ENCODE measurements at places on chromosomes 2 and 18. TPM values are rescaled to one million over a fixed set of nuclear protein-coding genes. Genes with fewer than 3 reads are reported as not detected.
A peak's percentile ranks its signal among the peaks of the same experiment; 100 is the strongest.

DNA sequence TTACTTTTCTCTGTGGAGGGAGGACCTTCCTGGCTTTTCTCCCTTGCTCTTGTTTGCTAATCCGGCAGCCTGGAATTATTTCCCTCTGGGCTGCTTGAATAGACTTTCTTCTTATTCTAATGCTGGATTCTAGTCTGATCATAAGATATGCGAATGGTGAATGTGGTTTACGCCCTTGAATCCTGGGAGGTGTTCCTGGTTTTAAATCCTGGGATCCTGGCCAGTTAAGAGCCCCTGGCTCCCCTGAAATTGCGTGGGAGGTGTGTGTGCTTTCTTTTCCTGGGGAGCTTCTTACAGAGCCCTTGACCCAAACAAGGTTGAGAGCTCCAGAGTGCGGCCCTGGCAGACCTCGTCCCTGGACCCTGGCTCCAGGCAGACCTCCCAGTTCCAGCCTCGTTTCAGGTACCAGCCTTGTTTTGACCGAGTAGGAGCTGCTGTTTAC is 2.8 kb downstream of the SH3BP4 start:
- no peak for DNase-seq

DNA sequence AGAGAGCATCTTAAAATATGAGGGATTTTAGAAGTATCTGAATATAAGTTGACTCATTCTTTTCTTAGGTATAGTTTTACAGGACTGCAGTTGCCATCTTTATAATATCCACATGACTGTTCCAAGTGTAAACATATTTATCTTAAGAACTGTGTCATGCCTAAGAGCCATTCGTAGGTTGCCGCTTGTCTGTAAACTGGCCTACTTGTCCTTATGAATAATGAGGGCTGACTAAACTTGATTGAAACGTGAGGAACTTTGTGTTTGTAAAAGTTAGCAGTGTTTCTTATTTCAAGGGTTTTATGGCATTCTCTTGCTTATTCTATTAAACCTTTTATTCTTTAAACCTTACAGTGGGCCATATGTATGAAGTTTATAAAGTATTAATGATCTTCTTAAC is 99.6 kb downstream of the MAP3K20 start:
- DNase-seq: no peak

DNA sequence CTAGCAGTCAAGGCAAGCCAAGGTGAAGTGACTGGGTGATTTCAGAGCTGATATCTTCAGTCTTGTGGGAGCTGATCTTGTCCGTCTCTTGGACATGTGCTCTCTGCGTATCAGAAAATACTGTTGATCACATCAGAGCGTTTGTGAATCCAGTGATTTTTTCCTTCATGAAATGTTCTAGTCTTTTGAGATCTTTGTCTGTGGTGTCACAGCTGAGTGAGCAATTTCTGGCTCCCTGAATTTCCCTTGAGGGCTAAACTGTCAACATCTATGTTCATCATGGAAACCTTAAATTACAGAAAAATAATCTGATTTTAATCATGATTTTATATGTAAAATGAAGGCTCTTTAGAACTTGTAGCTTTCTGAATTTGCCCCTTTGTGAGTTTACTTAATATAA is 432.0 kb downstream of the CCDC85A start:
- DNase-seq: no peak

DNA sequence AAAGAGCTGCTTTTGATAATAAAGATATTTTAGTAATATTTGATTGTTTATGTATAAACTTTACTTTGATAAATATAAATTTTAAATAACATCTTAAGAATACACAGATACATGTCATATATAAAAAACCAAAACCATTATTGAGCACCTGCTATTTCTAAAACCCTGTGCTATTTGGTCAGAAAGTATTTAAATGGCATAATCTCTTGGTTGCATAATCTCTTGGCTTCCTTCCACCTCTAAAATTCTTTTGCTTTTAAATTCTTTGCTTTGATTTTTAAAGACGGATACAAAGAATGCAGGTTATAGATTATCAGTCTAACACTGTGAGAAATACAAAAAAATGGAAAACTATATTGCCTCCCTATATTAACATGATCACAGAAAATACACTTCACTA is 36.9 kb downstream of the ACMSD start:
- DNase-seq: no peak

GRCh38 chr2:212811921-212812320 is 273.3 kb upstream of the ERBB4 start:
- no peak for DNase-seq

DNA sequence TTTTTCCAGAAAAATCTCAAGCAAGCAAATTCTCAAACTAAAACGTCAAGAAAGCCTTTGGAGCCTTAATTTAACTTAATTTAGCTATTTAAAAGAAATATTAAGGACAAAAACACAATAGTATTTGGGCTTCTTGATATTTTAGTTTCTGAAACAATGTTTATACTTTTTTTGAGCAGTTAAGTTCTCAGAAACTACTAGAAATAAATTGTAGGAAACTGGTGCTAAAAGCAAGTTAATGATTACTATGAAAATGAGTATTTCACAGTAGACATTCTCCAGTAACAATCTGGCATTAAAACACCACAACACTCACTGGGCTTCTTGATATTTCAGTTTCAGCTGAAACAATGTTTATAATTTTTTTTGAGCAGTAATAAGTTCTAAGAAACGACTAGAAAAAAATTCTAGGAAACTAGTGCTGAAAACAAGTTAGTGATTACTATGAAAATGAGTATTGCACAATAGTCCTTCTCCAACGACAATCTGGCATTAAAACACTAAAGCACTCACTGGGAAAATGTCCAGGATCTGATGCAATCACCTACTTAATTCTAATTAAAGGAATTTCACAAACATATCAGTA is 45.1 kb downstream of the TRAK2 start:
- no peak for DNase-seq

GRCh38 chr18:36296650-36297416 is 680 bp upstream of the FHOD3 start:
- no peak for DNase-seq

- DNase-seq: no peak
Observed at GRCh38 chr2:118464546-118465265, 376.4 kb downstream of the INSIG2 start.

DNA sequence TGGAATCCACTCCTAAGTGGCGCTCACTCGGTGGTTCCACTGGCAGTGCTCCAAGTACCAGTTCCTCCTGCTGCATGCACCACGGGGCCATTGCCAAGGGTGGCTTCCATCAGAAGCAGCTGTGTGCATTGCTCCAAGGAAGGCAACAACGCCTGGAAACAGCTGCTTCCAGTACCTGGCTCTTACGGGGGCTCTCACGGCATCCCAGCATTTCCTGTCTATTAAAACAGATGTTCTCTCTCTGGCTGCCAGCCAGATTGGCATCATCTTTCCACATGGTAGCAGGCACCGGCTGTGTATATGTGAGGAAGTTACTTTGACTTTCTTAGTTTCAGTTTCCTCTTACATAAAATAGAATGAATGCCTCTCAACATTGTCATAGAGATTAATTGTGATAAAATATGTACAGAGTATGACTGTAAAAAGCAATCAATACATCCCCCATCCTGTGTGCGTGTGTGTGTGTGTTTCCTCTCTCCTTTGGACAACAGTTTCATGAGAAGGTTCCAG is 84.9 kb downstream of the CMPK2 start:
- DNase-seq: no peak

DNA sequence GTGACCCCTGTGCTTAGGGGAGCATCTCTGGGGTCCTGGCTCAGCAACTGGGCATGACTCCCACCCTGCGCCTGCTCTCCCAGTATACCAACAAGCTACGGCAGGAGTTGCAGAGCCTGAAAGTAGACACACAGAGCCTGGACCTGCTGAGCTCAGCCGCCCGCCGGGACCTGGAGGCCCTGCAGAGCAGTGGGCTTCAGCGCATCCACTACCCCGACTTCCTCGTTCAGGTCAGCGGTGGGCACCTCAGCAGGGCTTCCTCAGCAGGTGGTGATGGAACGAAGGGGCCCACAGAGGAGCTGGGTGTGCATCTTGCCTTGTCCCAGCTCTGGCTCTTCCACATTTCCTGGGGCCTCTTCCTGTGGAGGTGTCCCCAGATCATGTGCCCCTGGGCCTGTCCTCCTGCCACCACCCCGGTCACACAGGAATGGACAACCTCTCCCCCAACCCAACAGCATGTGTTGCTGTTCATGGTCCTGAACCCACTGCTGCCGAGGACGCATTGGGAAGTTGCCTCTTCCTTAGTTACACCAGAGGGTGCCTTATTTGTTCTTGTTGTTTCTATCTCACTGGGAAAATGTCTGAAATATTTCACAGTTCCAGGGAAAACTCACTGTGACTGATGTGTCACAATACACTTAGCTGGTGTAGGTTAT is 10.8 kb downstream of the PROM2 start:
- DNase-seq: no peak

DNA sequence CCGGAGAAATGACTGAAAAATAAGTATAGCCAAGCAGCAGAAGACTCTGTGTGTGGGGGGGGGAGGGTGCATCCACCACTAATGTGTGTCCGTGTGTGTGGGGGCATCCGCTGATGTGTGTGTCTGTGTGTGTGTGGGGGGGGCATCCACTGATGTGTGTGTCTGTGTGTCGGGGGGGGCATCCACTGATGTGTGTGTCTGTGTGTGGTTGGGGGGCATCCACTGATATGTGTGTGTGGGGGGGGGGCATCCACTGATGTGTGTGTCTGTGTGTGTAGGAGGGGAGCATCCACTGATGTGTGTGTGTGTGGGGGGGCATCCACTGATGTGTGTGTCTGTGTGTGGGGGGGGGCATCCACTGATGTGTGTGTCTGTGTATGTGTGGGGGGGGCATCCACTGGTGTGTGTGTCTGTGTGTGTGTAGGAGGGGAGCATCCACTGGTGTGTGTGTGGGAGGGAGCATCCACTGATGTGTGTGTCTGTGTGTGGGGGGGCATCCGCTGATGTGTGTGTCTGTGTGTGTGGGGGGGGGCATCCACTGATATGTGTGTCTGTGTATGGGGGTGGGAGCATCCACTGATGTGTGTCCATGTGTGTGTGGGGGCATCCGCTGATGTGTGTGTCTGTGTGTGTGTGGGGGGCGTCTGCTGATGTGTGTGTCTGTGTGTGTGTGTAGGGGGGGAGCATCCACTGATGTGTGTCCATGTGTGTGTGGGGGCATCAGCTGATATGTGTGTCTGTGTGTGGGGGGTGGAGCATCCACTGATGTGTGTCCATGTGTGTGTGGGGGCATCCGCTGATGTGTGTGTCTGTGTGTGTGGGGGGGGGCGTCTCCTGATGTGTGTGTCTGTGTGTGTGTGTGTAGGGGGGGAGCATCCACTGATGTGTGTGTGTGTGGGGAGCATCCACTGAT is 125.0 kb downstream of the NFATC1 start:
- no peak for DNase-seq

GRCh38 chr2:112936927-112937232 is 25.9 kb downstream of the IL37 start:
- DNase-seq: no peak

GRCh38 chr2:26008851-26009566 is 24.9 kb upstream of the RAB10 start:
- peak; percentile 35 for DNase-seq

GRCh38 chr2:85433511-85434089 is 15.1 kb downstream of the SH2D6 start:
- DNase-seq: no peak

Gene RBFA
- total RNA-seq: 32.5 TPM

Gene UGT1A9
- not detected for total RNA-seq

Gene REG3G
- total RNA-seq: 0.65 TPM

Gene GPR75
- 6.3 TPM for total RNA-seq
